ENCODE measurements at places on chromosomes 12 and 14.

- DNase-seq, result no peak
Observed at GRCh38 chr12:132143336-132144071, 615 bp downstream of the DDX51 start.

GRCh38 chr14:26595926-26596542 is 1.8 kb downstream of the NOVA1 start:
- no peak for DNase-seq

DNA sequence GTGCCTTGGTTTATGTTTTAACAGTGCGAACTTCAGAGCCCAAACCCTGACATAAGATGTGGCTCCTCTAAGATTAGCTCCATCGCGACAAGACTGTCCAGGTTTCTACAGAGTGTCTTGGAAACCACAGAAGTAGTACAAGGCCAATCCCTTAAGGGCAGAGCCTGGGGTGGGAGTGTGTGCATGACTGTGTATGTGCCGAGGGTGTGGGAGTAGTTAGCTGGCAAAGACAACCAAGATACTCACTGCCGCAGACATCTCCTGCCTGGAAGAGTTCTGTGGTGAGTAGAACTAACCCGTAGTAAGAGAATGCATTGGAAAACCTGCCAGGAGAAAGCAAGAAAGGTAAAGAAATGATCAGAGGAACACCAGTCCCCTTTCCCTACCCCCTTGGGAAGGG is 54.1 kb downstream of the DAO start:
- no peak for DNase-seq

GRCh38 chr12:12562016-12562483 is 613 bp downstream of the DUSP16 start:
- no peak for DNase-seq

GRCh38 chr12:112847708-112848337 is 56.3 kb downstream of the RPH3A start:
- no peak for DNase-seq

DNA sequence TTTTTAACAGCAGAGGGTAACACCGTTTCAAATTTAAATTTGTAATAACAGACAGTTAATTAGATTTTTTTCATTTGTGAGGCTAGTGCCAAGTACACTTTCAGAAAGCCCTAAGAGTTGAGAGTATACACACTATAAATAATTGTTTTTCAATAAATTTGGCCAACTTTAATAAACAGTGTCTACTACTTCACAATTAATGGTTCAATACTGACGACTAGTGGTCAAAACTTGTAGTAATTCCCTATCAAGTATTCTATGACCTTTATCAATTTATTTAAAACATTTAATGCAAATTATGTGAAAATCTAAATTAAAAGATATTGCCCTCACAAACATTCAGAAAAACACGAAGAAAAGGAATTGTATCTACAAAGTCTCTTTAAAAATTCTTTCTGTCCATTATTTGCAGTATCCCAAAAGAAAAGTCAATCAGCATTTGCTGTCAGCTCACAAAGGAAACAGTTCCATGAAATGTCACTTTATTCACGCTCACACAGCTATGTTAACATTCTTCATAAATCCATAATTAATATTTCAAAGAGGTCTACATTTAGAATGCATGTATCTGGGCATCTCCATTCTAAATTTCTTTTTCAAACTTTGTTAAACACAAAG is 91.2 kb downstream of the CEP128 start:
- DNase-seq, result no peak

DNA sequence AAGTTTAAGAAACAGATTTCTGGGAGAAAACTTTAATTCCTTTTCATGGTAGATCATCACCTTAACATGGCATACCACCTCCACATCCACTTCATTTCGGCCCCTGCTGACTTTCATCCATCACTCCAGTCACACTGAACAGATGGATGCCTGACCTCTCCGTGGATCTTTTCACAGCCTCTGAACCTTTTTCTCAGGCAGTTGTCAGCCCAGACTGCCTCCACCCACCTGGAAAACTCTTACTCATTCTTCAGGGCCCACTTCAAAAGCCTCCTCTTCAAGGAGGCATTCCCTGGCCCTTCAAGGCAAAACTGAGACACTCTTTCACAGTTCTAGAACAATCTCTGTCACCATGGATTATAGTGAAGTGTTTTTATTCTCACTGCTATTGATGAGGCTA is 52.9 kb downstream of the GXYLT1 start:
- DNase-seq, result no peak

DNA sequence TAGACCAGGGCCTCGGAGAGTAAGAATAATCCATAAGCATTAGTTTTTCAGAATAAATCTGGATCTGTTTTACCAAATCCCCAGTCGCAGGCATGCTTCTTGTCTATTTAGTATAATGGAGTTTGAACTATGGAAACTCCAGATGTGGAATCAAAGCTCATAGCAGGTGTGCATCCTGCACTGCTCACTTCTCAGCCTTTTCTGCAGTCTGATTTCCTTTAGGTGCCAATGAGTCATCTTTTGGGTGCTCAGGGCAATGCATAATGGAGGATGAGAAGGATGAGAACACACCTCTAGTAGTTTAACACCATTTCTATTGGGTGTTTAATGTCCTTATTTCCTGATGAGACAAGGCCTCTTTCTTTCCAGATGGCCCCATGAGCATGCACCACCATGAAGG is 961.2 kb downstream of the TMEM121 start:
- DNase-seq, result no peak

GRCh38 chr12:11863988-11864387 is 206.8 kb upstream of the BCL2L14 start:
- no peak for DNase-seq

DNA sequence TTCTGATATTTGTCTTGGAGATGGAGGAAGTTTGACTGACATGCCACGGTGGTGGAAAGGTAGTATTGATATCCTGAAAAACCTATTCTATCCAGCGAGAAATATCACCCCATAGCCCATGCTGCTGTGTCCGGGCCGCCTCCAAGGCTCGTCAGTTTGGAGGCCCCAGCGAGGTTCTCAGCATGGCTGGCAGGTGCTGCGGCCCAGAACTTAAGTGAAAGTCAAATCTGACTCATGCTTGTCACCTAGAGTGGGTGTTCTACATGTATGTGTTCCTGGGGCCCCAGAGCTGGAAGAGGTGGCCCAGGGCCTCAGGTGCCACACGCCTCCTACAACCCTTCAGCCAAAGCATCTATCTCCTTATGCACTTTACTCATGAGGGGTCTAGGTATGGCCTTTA is 92.9 kb downstream of the GCH1 start:
- no peak for DNase-seq

- DNase-seq, result no peak
Observed at GRCh38 chr14:76647697-76648298, 113.5 kb upstream of the VASH1 start.

DNA sequence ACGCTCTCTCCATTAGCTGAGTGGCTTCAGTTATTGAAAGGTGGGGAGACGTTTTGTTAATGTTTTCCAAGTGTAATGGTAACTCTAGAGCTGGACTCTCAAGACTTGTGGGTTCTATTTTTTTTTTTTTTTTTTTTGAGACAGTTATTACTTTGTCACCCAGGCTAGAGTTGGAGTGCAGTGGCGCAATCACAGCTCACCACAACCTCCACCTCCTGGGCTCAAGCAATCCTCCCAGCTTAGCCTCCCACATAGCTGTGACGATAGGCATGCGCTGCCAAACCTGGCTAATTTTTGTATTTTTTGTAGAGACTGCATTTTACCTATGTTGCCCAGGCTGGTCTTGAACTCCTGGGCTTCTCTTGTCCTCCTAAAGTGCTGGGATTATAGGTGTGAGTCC is 26.2 kb downstream of the ATF1 start:
- no peak for DNase-seq

DNA sequence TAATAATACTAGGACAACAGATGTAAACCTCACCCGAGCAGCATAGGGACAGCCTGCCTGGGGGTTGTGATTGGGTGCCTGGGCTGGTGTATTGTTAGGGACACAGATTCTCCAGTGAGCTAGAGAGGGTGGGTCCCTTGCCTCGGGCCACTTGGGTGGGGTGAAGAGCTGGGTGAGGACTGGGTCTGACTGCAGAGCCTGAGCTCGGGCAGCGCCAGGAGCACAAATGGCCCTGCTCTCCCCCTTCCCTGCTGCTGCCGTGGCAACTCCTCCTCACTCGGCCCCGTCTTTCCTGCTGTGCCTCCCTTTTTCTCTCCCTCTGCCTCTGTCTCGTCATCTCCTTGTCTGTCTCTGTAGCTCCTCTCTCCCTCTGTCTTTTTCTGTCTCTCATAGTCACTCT is 115.4 kb downstream of the GLT1D1 start:
- DNase-seq, result no peak

DNA sequence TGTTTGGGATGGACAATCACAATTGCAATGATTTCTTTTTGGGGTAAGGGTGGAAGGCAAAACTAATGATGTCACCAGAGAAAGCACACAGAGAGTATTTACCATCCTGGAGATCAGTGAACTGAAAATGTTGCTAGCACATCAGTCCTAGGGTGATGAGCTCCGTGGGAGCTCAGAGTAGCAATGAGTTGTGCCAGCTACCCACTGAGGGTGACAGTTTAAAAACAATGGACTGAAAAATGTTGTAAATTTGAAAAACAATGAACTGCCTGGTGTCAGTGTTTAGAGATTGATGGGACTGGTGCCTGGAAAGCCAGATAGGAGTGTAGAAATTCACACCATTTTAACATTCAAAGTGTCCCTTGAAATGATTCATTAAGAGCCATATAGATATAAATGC is 198.5 kb downstream of the ATP23 start:
- DNase-seq, result no peak

- no peak for DNase-seq
Observed at GRCh38 chr14:67167420-67168109, 21.7 kb upstream of the GARIN2 start.

- DNase-seq, result no peak
Observed at GRCh38 chr12:109126784-109127183, 10.4 kb downstream of the ACACB start.

- no peak for DNase-seq
Observed at GRCh38 chr12:49403971-49404450, 36.7 kb downstream of the SPATS2 start.

DNA sequence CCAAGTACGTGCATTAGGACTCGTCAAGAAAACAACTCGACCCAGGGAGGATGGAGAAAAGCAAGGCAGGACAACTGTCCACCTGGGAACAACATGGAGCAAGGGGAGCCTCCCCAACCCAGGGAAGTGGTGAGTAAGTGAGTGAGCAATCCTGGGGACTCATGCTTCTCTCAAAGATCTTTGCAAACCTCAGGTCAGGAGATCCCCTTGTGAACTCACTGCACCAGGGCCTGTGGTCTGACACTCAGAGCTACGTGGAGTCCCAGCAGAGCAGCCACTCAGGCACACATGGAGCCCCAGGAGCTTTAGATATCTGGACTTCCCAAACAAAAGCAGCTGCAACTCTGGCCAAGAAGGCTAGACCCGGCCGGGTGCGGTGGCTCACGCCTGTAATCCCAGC is 12.2 kb upstream of the OR5AU1 start:
- no peak for DNase-seq

DNA sequence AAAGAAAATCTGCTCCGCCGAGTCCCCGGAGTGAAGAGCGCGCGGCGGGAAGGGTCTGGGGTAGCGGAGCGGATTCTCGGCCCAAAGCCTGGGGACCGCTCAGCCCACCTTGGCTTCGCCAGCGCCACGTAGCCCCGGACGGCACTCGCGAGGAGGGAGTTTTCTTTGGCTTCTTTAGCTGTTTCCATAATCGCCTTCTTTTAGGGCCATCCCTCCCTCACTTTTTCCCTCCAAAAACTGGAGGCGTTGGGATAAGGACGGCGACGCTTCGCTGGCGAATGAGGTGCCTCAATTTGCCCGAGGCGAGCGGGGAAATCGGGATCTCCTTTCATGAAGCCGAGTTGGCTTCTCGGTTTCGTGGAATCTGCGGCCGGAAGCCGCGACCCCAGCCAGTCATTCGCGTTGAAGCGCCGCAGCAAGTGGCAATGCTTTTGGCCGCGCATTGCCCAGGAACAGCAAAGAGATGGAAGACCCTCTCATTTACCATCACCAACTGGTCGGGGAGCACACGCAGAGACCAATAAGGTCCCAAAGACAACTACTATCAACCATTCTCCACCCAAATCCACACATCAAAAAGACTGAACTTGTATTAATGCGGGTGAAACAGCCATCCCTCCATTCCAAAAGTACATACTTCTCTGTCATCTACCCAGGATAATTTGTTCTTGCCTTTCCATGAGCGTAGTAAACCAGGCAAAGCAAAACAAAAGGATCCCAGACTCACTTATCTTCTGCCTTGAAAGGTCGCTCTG is 8.4 kb upstream of the SIX1 start:
- DNase-seq, result no peak

GRCh38 chr14:21102521-21103410 is 1.9 kb downstream of the TMEM253 start:
- no peak for DNase-seq

- no peak for DNase-seq
Observed at GRCh38 chr12:126768517-126768916, 1498.5 kb upstream of the TMEM132C start.

GRCh38 chr14:75926431-75927115 is 55.2 kb downstream of the TGFB3 start:
- DNase-seq, result no peak

- no peak for DNase-seq
Observed at GRCh38 chr14:50785457-50786063, 45.4 kb downstream of the NIN start.

- DNase-seq, result no peak
Observed at GRCh38 chr14:27243365-27243764, 645.5 kb upstream of the NOVA1 start.

GRCh38 chr12:24499151-24500146 is 449.5 kb downstream of the BCAT1 start:
- DNase-seq, result no peak

- no peak for DNase-seq
Observed at GRCh38 chr12:93524386-93525133, 47.9 kb upstream of the SOCS2 start.

- no peak for DNase-seq
Observed at GRCh38 chr14:60643141-60643462, 6.2 kb downstream of the SIX1 start.

GRCh38 chr14:74697543-74697942 is 15.3 kb downstream of the AREL1 start:
- DNase-seq, result no peak

DNA sequence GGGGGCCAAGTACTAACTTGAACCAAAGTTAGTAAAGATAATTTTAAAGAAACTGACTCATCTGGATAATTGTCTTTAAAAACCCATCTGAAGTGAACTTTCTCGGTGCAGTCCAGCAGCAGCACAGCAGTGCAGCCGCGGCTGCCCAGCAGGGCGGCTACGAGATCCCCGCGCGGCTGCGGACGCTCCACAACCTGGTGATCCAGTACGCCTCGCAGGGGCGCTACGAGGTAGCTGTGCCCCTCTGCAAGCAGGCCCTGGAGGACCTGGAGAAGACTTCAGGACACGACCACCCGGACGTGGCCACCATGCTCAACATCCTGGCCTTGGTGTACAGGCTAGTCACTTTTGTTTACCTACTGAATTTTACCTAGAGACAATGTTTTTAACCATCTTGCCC is 33.6 kb downstream of the KLC1 start:
- DNase-seq, result no peak

Data from effector memory CD4-positive, alpha-beta T cell (primary cell).